ENCODE measurements at places on chromosomes 13 and 19.

DNA sequence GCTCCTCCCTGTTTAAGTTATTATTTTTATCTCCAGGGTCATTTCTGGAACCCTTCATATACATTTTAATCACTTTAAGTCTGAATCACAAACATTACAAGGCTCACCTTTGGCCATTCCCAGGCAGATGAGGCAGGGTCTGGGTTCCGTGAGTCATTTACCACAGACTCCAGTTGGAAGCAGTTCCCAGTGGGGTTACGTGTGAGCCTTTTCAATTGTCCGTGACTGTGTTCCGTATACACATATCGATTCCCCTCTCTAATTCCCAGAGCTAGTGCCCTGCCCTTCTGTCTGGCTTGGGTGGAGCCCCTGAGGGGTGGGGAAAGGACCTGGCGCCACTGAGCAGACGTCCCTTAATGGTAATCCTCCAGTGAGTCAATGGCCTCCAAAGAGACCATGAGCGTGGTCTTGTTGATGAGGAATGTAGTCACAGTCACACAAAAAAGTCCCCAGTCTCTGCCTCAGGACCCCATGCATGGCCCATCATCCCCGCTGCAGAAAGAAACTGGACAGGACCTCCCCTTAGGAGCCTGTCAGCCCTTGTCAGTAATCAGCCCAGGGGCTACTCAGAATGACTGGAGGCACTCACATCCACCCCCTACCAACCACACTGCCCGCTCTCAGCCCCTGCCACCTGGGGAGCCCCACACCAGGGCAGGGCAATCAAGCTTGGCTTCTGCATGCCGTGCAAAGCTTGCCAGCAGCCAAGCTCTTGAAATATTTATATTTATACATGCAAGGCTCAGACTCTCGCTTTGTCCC, 144.4 kb downstream of the ZIC5 start:
- DNase-seq: no peak

DNA sequence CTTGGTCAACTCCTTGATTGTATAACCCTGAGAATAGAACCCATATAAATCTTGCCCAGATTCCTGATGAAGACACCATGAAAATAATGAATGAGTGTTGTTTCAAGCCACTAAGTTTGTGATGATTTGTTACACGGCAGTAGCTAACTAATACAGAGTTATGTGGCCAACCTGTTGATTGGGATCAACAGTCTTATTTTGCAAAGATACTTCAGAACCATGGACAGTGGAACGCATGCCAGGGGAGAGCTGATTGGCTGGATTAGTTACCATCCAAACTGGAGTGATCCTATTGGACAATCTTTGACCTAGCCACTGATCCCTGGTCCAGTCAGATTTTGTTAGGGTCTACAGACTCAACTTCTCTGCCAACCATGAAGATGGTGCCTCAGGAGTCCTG, 26.6 kb downstream of the CD70 start:
- no peak for DNase-seq

DNA sequence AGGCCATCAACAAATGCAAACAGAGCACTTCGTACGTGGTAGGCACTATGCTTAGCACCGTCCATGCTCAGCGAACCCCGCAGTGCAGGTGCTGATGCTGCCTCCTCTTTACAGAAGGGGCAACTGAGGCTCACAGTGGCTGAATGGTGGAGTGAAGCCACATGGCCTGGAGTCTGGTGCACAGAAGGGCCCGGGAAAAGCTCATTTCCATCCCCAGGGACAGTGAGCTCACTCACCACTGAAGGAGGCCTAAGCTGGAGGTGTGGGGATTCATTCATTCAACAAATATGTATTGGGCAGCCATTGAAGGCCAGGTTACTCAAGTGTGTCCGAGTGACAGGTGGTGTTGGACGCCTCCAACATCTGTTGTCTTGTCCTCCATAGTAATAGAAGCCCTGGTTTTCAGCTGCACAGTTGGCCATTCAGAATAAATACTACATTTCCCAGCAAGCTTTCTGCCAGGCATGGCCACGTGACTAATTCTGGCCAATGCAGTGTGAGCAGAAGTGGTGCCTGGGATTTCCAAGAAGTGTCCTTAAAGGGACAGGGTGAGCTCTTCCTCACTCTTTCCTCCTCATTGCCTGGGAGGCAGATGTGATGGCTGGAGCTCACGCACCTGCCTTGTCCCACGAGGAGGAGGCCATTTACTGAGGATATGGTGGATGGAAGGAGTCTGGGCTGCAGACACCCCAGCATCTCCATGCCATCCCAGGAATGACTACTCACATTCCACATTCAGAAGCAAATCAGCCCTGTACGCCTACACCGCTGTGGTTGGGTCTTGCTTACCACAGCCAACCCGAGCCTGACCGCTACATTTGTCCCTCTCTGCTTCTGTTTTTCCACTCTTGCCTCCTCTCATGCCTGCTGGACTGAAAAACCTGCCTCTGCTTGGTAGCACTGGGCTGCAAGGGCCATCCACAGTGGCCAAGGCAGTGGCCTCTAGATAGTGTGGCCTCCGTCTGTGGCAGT, 2.3 kb upstream of the ZNRF4 start:
- no peak for DNase-seq

- DNase-seq: no peak
These were observed 34.3 kb downstream of the ZFR2 start for GRCh38 chr19:3834349-3835054.

DNA sequence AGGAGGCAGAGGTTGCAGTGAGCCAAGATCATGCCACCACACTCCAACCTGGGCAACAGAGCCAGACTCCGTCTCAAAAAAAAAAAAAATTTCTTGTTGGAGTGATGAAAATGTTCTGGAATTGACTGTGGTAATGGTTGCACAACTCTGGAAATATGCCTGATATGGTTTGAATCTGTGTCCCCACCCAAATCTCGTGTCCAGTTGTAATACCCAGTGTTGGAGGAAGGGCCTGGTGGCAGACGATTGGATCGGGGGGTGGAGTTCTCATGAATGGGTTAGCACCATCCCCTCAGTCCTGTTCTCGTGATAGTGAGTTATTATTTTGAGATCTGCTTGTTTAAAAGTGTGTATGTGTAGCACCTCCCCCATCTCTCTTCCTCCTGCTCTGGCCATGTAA, 41.1 kb upstream of the MAP3K10 start:
- no peak for DNase-seq

- no peak for DNase-seq
These were observed 43.6 kb downstream of the TEX26 start for GRCh38 chr13:30976025-30976424.
